ENCODE measurements at places on chromosomes 5 and 9.
A peak's percentile ranks its signal among the peaks of the same experiment; 100 is the strongest.

GRCh38 chr9:95816716-95817115, 58.8 kb upstream of the ERCC6L2 start:
- DNase-seq, result no peak

DNA sequence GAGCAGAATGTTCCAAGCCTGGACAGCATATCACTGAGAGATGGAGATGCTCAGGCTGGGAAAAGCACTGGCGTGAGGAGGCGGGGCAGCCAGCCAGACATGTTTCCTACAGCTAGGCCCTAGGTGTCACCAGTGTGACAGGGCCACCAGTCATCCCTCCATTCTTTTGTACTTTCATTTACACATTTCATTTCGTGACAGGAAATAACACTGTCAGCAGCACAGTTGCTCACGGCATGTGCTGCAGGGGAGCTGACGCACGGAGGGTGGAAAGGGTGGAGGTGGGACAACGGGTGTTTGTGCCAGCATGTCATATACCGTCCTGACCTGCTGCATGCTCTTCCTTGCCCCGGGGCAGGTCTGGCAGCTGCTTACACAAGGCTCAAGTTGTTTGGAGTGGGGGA, 14.8 kb upstream of the CEMIP2 start:
- DNase-seq, result peak; percentile 74

DNA sequence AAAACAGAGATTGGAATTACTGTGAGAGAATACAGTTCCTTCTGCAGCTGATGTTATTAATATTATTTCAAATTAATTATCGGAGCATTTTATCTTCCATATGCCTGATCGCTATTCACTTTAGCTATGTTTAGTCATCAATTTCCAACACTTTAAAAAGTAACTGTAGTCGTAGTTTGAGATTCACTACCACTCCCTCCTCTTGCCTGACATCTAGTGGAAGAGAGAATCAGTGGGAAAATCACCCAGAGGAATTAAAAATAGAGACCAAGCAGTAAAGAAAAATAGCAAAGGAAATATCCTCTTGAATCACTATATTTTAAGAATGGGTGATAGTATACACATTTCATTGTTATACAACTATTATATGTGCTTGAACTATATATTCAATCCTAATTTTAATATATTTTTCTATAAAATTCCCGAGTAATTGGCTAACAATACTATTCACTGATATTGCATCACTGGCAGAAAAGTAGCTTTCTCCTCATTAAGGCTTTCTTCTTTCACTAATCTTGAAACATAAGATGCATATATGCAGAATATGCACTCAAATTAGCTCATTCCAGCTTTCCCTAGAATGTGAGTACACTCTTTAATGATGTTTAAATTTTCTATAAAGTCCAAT, 708.7 kb downstream of the CDH9 start:
- DNase-seq, result no peak

GRCh38 chr5:38598994-38599617, 42.7 kb upstream of the LIFR start:
- DNase-seq, result no peak

DNA sequence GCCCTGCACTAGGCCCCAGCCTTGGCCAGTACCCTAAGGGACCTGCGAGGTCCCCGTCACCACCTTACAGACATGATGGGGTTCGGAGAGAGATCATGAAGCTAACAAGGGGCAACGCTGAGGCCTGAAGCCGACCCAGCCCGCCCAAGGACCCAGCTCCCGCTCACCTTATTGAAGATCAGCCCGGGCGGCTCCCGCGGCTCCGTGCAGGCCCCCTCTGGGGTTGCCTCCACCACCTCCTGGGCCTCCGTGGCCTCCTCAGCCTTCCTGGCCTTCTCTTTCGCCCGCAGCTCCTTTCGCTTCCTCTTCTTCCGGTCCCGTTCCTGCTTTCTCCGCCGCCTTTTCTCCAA, 3.6 kb downstream of the SURF6 start:
- no peak for DNase-seq

DNA sequence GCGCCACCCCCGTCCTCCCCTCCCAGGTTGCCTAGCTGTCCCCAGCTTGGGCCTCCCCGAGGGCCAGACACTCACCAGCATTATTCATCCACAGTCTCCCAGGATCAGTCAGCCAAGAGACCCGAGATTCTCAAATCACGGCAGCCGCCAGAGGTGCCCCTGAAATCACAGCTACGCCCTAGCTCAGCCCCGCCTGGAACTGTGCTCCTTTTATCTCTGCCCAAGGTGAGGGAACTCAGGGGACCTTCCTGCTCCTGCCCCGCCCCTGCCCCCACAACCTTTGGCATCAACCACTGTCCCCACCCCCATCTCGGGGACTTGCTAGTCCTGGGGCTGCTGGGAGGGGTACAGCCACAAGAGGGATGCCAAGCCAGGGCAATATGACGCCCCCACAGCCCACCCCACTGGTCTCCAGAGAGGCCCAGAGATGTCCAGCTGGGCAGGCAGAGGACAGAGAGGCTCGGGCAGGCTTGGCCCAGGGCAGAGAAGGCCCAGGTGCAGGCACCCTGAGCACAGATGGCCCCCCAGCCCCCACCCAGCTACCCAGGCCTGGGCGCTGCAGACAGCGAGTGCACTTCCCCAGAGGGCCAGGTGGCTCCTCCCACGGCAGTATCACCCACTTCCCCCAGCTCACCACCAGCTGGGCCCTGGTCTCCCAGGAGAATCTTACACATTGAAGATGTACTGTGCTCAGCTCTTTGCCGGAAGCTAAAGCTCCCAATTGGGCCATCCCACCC, at the start of gene FUT7:
Gene FUT7, minus strand, starts transcription at position 185 of the 737 bp plus-strand sequence. Its CDS starts 97 bp downstream, at position 88.
- DNase-seq, result no peak

DNA sequence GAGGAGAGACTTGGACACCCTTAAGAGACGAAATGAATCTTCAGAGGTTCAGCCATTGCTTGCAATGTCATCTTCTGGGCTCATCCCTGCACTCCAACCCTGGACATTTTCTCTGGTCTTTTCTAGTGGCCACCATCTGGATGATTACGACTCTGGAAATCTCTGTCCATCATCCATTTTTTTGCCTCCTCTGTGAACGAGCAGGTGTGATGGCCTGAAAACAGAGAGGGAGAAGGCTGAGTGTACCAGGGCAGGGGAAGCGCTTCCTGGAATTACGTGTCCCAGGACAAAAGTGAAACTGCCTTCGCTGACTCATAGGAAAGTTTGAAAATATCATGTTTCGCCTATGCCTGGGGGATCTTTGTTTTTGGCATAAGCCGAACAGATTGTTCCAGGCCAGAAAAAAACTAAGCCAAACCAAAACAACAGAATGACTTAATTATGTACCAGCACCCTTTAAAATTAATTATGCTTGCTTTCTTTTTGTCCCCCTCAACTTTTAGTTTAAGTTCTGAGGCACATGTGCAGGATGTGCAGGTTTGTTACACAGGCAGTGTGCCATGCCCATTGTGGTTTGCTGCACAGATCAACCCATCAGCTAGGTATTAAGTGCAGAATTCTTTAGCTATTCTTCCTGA, 31.9 kb downstream of the ANKRD33B start:
- DNase-seq, result peak; percentile 7

DNA sequence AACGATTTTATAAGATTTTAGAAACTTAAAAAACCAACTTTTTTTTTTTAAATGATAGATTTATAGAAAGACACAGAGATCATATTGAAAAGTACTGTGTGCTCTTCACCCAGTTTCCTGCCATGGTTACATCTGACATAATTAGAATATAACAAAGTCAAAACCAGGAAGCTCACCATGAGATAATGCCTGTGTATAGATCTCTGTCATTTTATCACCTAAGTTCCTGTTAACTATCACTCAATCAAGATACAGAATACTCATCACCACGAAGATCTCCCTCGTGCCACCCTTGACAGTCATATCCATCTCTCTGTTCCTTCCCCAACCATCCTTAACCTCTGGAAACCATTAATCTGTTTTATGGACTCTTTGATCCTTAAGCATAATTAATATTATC, 39.1 kb downstream of the POC5 start:
- no peak for DNase-seq

All from activated T-helper 1 cell treated with anti-CD3 and anti-CD28 coated beads, Interleukin-2, amount 50 U/mL, for 16 hours (primary cell).